ENCODE measurements at places on chromosomes 7 and 10. TPM values are rescaled to one million over a fixed set of nuclear protein-coding genes. Genes with fewer than 3 reads are reported as not detected.

The FAM13C gene
- total RNA-seq: 0.28 TPM

The ELOVL3 gene
- total RNA-seq: 0.22 TPM

The COL26A1 gene
- 0.58 TPM for total RNA-seq

The NODAL gene
- not detected for total RNA-seq

The PITRM1 gene
- total RNA-seq: 82.3 TPM

The SHOC2 gene
- 20.7 TPM for total RNA-seq

The GDF10 gene
- total RNA-seq: 0.11 TPM

The CC2D2B gene
- not detected for total RNA-seq

The RADIL gene
- 2.0 TPM for total RNA-seq

The CTBP2 gene
- 102 TPM for total RNA-seq

The TET1 gene
- 0.57 TPM for total RNA-seq

The NUDT13 gene
- total RNA-seq: 3.0 TPM

The ADO gene
- total RNA-seq: 19.0 TPM

The FAM131B gene
- total RNA-seq: 0.36 TPM

The HNRNPA2B1 gene
- 1,282 TPM for total RNA-seq

The FKBP6 gene
- not detected for total RNA-seq

The USP6NL gene
- 14.8 TPM for total RNA-seq

The CLRN3 gene
- not detected for total RNA-seq

The SNCG gene
- 6.6 TPM for total RNA-seq

The OR6V1 gene
- total RNA-seq: not detected

The GPR85 gene
- not detected for total RNA-seq

The HGF gene
- total RNA-seq: 0.13 TPM

The HYAL4 gene
- total RNA-seq: not detected

The PDE6C gene
- total RNA-seq: not detected

The DPYSL4 gene
- total RNA-seq: 16.6 TPM

The RASA4 gene
- total RNA-seq: 2.6 TPM

The PTN gene
- not detected for total RNA-seq

The EPHB4 gene
- total RNA-seq: 45.6 TPM

The SCIN gene
- total RNA-seq: 0.70 TPM

The GATA3 gene
- 5.9 TPM for total RNA-seq

All from A549 treated with DMSO at 1 μM for 4 hours (cell line).